ENCODE measurements at places on chromosomes 1 and 21.
A peak's percentile ranks its signal among the peaks of the same experiment; 100 is the strongest.

DNA sequence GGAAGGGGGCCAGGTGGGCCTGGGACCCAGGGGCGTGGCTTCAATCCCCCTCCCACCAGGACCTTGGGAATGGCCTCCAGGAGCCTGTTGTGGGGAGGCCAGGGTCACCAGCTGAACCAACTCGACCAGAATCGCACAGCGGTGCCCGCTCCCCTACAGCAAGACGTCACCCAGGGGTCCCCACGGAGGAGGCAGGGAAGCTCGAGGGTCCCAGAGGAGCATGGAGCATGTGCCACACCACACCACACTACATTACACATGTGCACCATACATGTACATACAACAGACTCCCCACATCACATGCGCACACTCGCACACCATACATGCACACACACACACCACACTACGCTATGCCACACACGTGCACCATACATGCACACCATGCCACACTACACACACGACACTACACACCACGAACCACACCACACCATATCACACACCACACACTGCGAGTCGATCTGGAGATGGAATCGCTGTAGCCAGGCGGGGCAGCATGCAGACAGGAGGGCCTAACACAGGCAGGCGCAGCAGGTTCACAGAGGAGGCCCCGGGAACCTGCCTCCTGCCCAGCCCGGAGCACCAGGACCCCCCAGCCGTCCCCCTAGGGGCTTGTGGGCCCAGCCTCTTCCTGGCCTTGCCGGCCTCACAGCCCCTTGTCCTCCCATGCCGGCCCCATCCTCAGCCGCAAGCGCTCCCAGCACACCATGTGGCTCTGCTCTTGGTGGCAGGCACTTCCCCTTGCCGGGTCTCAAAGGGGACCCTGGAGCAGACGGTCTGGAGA, 596 bp downstream of the ITGB2 start:
- DNase-seq: no peak

GRCh38 chr1:243416495-243416894, 160.7 kb downstream of the SDCCAG8 start:
- no peak for DNase-seq

DNA sequence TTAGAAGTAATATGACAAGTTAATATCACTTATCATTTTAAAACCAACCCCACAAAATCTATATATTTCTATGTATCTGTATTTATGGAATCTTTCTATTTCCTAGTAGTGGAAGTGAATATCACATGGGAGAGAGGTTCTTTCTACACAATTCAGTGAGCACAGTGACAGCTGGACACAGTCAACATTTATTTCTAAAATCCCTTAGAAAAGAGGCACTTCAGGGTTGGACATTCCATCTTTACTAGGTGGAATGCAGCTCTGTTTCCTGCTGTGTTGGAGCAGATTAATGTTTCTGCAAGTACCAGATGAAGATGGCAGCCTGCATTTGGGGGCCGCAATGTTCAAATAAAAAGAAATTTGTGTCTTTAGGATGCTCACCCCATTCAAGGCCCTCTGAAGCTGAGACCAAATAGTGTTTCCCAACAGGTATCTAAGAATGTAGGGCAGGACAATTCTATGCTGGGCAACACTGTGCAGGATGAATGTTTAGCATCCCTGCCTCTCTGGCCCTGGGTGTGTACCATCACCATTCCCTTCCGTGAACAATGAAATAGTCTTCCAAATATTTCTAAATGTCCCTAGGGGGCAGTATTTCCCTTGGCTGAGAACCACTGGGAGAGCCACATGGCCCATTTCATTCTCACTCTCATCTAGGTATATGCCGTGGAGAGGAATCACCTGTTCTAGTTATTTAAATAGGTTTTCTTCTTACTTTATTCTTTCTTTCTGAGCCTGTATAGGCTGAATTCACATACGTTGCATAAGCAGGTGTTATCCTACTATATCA, 394.8 kb downstream of the PRDM2 start:
- peak; percentile 79 for DNase-seq

DNA sequence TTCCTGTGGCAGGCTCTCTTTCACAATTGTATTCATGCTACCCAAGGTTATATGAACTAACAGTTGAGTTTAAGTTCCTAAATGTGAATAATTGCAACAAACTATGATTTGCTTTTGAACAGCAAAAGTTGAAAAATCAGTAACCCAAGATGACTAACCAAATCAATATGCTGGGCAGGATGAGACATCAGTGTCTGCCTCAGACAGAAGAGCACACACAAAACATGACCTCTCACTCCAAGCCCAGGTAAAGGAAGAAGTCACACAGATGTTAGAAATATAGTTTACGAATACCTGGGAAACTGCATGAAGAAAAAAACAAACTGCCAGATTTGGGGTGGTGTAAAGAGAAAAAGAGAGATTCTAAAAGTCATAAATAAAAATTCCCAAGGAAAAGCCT, 3.5 kb downstream of the OR2L13 start:
- no peak for DNase-seq

GRCh38 chr1:67745875-67746698, 61.1 kb downstream of the GADD45A start:
- DNase-seq: no peak

- no peak for DNase-seq
Observed at GRCh38 chr1:22488319-22488718, 36.7 kb downstream of the ZBTB40 start.

- DNase-seq: no peak
Observed at GRCh38 chr1:53379662-53380002, 51.8 kb upstream of the LRP8 start.

- no peak for DNase-seq
Observed at GRCh38 chr1:185337246-185337645, 20.2 kb upstream of the IVNS1ABP start.

DNA sequence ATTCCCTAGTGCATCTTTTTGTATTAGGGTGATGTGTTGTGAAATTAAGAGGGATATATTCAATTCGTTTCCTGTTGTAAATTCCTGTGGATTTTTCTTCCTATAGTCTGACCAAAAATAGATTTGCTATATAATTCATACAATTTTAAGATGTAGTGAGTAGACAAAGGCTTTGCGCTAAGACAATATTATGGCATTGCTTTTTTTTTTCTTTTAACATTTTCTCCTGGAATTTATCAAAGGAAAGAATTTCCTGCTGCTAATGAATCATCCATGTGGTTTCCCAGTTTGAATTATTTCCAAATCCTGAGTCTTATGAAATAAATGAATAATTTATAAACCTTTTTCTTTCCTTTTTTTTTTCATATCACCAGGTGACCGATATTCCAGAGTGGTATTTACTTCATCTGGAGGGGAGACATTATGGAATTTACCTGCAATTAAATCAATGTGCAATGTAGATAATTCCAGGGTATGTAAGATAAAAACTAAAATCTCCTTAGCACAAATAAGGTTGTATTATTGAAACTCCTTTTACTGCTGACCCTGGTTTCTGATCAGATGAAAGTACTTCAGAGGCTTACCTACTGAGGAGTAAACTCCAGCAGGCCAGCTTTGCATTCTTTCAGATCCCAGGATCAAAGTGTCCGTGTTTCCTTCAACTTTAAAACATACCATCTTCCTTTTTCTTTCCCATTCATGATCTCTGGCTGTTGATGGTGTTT, 148.4 kb downstream of the TLR5 start:
- no peak for DNase-seq

DNA sequence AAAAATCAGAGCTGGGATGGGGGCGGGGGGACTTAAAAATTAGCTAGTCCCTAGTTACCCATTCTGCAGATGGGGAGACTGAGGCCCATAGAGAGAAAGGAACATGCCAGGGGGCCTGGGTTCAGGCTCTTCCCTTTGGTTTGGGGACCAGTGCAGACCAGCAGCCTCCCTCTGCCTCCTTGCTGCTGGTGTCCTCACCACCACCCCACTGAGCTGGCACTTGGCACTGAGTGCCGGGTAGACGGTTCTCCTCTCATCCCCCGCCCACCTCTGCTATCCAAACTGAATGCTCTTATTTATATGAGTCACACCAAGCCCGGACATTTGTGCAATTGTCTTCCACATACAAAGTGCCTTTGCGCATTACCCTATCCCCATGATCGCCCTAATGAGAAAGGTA, 39.2 kb downstream of the CAMK2N1 start:
- DNase-seq: no peak

DNA sequence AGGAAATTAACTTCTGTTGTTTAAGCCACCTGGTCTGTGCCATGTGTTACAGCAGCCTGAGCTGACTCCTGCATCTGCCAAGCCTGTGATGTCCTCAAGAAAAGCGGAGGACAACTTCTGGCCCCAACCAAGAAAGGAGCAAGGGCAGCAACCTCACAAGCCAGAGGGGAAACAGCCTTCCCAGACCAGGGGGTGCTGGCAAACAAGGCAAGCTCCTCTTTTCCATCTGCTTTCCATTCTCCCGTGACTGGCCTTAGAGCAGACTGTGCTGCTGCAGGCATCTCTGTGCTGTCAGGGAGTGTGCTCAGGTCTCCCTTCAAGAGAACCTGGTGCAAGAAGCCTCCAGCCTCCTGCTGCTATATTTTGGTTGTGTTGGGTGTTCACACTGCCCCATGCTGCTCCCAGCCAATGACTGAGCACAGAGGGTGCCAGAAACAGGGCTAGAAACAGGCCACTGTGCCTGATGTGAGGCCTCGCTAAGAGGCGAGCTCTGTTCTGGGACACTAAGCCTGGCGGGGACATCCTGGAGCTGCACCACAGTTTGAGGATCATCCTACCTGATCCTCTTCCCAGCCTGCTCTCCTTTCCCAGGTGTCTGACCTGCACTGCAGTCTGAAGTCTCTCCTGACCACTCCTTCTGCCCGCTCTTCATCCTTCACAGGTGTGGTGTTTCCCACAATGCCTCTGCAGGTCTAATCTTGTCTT, 27.5 kb upstream of the SLAMF9 start:
- no peak for DNase-seq

GRCh38 chr1:152928671-152929070, 18.3 kb upstream of the SPRR5 start:
- no peak for DNase-seq

- no peak for DNase-seq
Observed at GRCh38 chr1:185305419-185305818, 11.6 kb downstream of the IVNS1ABP start.

DNA sequence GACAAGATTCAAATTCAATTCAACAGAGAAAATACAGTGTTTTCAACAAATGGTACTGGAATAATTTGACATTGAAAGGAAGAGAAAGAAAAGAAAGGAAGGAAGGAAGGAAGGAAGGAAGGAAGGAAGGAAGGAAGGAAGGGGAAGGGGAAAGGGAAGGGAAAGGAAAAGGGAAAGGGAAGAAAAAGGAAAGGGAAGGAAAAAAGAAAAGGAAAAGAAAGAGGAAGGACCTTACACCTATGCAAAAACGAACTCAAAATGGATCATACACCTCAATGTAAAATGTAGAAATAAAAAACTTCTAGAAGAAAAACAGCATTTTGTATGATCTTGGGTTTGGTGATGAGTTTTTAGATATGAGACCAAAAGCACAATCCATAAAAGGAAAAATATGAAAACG, 19.9 kb upstream of the NMNAT2 start:
- no peak for DNase-seq

DNA sequence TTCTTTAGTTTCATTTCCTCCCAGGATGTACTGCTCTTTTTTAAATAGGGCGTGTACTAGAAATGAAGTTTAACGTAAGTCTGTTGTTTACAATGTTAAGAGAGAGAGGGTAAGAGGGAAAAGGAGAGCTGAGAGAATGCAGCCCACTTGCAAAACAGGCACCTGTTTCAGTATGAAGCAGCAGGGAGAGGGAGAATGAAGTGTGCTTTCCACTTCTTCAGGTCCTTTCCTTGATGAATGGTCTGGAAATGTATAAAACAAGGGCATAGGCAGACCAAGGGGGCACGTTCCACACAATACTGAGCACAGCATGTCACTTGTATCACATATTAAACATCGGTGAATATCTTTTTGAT, 2.0 kb downstream of the KCNA3 start:
- DNase-seq: peak; percentile 31

- DNase-seq: peak; percentile 37
Observed at GRCh38 chr1:205077158-205077933, 6.9 kb downstream of the TMEM81 start.

GRCh38 chr1:59520827-59521418, 224.0 kb downstream of the FGGY start:
- peak; percentile 88 for DNase-seq

DNA sequence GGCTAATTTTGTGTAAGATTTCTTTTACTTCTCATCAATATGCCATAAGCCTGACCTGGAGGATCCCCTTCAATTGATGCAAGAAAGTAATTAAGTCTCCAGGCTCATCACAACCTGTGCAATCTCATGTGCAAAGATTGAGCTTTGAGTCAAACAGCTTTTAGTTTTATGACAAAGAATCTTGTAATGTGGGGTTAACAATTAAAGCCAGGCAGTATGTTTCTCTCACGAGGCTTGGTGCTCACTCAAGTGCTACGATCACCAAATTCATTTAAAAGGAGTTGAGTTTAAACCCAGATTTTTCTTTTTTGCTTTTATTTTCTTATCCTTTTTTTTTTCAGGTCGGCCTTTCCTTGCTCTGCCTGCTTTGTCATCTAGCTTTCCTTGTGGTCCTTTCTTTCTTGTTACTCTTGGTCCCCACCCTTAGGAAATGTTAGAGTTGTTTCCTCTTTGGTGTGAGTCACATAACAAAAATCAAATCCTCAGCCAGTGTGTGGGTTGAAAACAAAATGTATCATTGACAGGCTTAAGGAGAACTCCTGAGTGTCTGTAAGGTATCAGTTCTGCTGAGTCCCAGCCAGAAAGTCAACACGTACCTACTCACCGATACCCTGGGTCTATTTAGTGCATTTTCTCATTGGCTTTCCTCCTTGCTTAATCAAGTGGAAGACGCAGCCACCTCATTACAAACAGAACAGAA, 1037.2 kb downstream of the ADGRL2 start:
- no peak for DNase-seq

DNA sequence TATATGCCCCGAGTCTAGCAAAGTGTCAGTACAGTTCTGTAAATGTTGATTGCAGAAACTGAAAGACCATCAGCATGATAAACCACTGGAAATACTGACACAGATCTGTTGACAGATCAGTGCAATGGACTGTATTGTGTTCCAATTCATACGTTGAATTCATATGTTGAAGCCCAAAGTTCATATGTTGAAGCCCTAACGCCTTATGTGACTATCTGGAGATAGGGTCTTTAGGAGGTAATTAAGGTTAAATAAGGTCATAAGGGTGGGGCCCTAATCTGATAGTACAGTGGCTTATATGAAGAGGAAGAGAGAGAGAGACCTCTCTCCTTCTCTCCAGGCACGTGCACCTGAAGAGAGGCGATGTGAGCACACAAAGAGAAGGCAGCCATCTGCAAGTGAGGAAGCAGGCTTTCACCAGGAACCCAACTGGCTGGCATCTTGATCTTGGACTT, 144.7 kb downstream of the MRPL39 start:
- no peak for DNase-seq

DNA sequence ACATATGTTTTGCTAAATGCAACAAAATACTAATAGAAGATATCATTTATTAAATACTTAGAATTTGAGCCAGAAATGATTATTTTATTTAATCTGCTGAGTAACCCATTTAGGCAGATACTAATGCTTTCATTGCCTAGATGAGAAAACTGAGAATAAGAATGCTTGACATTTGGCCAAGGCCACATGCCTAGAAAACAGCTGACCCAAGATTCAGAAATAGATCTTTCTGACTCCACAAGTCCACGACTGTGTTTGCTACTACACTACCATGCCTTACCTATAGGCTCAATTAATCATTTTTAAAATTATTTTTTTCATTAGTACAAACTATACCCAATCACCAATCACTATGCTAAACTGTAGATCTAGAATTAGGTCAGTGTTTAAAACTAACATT, 129.7 kb downstream of the ATP1B1 start:
- peak; percentile 25 for DNase-seq

- DNase-seq: no peak
Observed at GRCh38 chr1:1116701-1117468, 996 bp upstream of the C1orf159 start.
